ENCODE measurements at places on chromosomes 12 and 14.

DNA sequence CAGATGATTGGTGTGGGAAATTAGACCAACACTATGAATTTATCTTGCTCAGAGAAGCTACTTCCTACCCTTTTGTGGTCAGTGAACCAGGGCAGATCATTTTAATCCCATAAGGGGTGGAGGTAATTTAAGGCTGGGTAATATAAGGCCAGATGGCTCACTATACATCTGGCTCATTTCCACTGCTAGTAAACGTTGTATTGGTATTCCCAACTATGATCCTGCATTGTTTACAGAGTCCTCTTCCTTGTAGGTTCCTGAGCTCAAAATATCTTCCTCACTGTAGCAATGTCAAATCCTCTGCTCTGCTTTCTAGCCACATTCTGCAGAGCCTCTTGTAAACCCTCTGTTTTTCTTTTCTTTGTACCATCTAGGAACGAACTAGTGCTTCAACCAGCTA lies 93.0 kb upstream of the MGAT4C start:
- DNase-seq = no peak

GRCh38 chr12:53300187-53300586 lies 692 bp downstream of the MYG1 start:
- peak; percentile 35 for DNase-seq

DNA sequence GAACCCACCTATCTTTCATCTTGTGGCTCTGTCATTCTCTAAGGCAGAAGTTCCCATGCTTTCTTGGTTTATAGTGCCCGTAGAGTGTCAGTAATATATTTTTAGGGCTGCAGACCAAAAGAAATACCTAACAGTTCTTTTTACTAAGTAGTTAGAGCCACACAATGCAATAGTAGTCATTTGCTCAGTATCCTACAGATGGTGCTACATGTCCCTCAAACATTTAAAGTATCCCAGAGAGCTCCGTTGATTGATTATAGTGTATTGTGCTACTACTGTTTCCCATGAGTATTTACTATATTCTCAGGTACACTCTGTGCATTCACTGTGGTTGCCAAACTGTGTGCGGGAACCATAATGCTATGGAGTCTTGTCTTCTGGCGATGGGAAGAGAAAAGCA lies 4.7 kb upstream of the PLBD1 start:
- DNase-seq = no peak

DNA sequence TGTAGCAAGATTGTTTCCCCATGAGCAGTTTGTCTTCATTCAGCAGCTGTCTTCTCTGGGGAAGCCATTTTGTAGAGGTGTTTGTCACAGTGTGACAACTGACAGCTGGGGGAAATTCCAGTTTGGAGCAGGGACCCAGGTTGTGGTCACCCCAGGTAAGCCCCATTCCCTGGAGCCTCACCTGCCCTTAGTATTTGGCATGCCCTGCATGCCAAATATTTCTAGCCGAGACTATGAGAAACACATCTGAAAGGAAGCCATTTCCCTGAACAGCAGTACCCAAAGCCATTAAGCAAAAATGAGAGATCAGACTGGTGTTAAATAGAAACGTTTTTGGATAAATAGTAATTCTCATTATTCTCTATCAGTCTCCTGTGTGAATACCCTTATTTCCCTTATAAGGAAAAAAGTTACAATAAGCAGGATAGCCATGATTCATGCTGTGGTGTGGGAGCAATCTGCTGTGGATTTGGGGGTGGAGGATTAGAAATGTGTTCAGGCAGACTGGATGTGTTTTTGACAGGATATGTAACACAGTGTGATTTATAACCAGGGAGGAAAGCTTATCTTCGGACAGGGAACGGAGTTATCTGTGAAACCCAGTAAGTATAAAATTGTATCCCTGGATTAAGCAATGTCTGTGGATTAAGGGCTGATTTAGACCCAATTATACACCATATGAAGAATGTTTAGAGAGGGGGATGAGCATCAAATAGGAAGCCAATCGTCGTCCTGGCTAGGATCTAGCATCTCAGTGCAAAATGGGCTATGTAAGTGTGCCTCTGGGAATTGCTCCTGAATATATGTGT lies 68.9 kb downstream of the DAD1 start:
- no peak for DNase-seq

DNA sequence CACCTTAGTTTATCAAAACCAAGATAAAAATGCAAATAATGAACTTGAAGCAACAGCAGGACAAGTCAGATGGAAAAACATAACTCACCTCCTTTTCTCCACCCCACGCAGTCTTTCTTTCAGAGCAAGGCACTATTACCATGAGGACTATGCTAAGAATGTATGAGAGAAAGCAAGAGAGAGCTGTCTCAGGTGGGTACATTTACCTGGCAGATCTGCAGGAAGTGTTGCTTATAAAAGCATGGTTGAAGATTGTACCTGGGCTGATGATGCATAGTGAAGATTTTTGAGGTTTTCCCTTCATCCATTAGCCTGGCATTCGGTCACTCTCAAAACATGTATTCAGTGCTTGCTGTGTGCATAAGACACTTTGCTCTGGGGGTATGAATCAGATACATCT lies 68.8 kb upstream of the IFNG-AS1 start:
- no peak for DNase-seq

DNA sequence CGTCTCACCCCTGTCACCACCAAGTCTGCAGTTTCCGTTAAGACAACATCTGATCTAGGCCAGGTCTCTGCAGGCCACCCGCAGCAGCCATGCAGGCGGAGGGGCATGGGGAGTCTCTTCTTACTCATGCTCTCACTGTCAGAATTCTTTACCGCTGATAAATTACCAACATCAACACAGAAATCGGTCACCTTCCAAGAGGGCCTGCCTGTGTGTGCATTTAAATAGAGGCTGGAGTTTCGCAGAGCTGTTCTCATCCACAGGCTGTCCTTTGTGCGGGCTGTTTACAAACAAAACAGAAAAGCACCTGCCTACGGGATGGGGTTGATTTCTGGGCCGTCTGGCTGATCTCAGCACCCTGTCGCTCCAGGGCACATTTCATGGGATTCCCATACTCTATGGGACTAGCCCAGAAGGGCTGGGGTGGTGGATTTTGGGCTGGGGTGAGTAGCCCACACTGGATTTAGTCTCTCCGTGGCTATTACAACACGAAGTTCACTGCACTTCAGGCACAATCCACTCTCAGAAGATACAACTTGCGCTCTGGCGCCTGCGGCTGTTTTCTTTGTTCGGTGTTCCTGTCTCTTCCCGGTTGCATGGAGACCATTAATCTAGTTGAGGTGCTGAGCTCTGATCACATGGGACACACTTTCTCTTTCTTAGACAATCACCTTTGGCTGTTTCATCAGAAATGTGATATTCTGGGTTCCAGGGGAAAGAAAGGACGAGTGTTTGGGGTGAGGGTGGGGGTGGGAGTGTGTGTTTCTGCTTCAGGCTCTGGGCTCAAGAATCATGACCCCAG lies 331.1 kb downstream of the GLT1D1 start:
- DNase-seq = no peak

GRCh38 chr12:89236748-89237383 lies 115.4 kb downstream of the DUSP6 start:
- peak; percentile 46 for DNase-seq

DNA sequence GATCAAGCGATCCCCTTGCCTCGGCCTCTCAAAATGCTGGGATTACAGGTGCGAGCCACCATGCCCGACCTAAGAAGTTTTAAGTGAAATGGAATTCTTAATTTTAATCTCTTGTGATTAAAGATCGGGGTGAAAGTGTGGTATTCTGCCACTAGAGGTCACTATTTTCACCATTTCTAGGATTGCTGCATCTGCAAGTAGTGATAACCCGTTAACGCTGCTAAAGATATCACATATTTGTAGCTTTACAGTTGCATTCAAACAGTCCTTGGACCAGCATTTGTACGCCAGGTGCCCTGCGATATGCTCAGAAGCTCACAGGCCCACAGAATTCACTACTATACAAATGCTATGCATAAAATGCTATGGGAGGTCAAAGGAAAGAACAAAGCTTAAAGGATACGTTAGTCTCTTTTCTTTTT lies 19.3 kb downstream of the CCDC62 start:
- peak; percentile 80 for DNase-seq

GRCh38 chr12:49287876-49288275 lies 7.1 kb upstream of the PRPH start:
- no peak for DNase-seq

GRCh38 chr12:67761566-67761965 lies 113.0 kb downstream of the DYRK2 start:
- no peak for DNase-seq

DNA sequence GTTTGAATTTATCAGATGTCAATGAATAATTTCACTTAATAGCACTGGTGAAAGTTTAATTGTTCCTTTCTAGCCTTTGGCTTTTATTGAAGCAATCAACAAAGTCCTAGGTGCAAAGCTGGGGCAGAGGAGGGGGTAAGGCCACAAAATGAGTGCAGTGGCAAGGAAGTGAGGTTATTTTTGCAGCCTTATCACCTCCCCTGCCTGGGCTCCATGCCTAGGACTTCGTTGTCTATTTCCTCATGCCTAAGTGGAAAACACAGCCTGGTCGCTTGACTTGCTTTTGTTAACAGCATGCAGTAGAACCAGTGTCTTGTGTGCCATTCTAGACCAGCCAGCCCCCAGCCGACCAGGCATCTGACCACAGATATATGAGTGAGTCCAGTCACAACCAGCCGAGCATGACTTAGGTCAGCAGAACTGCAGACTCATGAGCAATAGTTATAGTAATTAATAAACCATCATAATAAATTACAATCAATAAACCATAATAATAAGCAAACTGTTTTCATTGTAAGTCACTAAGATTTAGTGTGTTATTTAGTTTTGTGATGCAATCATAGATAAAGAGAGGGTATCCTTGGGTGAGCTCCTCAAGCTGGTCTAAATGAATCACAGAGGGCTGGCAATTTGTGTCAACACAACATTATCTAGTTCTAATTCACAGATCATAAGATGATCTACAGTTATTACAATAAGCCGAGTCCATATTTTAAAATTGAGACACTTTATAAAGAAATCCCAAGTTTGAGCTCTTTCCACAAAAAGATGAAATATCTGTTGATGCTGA lies 156.8 kb downstream of the GLT1D1 start:
- DNase-seq = no peak

GRCh38 chr14:93295541-93296220 lies 37.2 kb downstream of the BTBD7 start:
- DNase-seq = no peak

DNA sequence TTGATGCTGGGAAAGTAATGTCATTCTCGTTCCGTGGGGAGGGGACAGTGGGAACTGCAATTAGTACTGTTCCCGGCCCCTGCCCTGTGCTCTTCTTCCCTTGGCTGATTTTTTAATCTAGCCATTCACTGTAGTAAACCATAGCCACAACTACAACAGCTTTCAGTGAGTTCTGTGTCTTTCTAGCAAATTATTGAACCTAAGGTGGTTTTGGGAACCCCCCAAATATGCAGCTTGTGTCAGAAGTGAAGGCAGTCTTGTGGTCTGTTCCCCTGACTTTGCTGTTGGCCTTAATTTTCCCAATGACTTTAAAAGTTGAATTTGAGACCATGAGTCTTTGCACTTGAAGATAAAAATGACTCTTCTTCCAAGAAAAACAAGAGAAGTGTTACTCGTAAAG lies 114.3 kb upstream of the ETV6 start:
- DNase-seq = no peak

- DNase-seq = no peak
Observed at GRCh38 chr12:14326699-14327098, 38.8 kb upstream of the ATF7IP start.

GRCh38 chr14:55160989-55161388 lies 30.4 kb downstream of the DLGAP5 start:
- peak; percentile 32 for DNase-seq

GRCh38 chr14:24874514-24875202 lies 175.3 kb downstream of the STXBP6 start:
- no peak for DNase-seq

DNA sequence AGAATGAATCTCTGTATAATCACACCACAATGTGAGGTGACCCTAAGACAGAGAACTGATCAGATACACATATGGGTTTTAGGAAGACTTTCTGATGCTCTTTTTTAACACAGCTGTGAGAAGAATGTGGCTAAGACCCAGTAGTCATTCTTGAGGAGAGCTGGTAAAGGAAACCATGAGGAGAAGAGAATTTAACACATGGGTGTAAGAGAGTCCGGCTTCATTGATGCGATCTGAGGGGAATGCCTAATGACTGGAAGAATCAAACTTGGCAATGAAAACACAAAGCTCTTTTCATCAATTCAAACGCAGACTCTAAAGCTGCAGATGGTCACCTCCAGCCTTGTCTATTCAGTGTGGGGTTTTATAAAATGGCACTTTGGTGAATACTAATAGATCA lies 79.3 kb downstream of the FOXA1 start:
- DNase-seq = no peak

DNA sequence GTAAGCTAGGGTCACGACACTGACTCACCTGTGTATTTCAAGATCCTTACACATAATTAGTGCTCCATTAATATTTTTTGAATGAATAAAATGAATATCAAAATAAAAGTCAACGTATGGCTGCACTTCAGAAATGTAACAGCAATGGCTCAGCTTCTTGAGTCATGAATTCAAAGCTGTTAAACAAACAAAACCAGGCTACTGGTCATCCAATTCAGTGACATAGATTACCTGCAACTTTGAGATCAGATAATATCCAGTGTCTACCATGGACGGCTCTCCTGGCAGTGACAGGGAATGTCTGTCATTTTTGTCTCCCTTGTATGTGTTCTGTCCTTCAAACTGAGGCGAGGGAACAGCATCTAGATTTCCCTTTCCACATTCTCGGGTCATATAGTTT lies 225.6 kb downstream of the EFCAB11 start:
- no peak for DNase-seq

DNA sequence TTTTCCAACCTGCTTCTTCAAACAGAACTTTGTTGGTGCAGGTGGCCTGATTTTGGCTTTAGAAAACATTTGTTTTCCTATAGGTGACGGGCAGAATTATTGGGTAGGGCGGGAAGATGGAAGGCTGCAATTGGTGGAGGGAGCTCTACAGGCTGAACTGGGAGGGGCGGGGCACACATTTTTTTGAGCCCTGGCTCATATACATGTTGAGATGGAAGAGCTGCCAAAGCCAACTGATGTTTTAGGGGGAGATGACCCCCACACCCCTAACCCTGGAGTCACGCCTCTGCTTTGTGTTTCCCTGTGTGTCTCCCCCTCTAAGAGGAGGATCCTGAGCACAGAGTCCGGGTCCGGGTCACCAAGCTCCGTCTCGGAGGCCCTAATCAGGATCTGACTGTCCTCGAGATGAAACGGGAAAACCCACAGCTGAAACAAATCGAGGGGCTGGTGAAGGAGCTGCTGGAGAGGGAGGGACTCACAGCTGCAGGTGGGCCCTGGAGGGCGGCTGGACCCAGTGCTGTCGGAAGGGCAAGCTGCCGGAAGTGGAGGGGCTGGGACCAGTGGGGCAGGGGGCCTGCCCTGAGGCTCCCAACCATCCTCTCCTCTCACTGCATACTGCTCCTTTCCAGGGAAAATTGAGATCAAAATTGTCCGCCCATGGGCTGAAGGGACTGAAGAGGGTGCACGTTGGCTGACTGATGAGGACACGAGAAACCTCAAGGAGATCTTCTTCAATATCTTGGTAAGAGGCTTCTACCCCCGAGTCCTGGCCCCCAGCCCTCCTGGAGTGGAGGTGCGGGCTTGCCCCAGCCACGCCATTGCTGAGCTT lies 18.6 kb downstream of the AGAP2 start:
- no peak for DNase-seq

GRCh38 chr14:90398315-90398839 lies 1.5 kb downstream of the CALM1 start:
- DNase-seq = peak; percentile 75

GRCh38 chr14:68364792-68365192 lies 428.1 kb downstream of the ZFP36L1 start:
- no peak for DNase-seq

All from NB4 (cell line).